ENCODE measurements at places on chromosomes 7 and 10.

- no peak for DNase-seq
Measured at GRCh38 chr7:18626086-18626485, 130.5 kb downstream of the HDAC9 start.

GRCh38 chr10:29158066-29158465, 130.8 kb upstream of the LYZL1 start:
- no peak for DNase-seq

- no peak for DNase-seq
Measured at GRCh38 chr10:117320050-117320665, 55.1 kb downstream of the PDZD8 start.

- no peak for DNase-seq
Measured at GRCh38 chr7:19051767-19052375, 65.6 kb downstream of the TWIST1 start.

GRCh38 chr10:124092860-124093773, at the start of gene CHST15:
TSS of gene CHST15 (minus strand) at chr10:124093598. CDS start at chr10:124046212, 47,386 bp downstream.
- DNase-seq, result no peak

- DNase-seq, result no peak
Measured at GRCh38 chr7:69564454-69565417, 33.5 kb upstream of the AUTS2 start.

- peak; percentile 8 for DNase-seq
Measured at GRCh38 chr10:30591249-30591670, 38.3 kb downstream of the LYZL2 start.

DNA sequence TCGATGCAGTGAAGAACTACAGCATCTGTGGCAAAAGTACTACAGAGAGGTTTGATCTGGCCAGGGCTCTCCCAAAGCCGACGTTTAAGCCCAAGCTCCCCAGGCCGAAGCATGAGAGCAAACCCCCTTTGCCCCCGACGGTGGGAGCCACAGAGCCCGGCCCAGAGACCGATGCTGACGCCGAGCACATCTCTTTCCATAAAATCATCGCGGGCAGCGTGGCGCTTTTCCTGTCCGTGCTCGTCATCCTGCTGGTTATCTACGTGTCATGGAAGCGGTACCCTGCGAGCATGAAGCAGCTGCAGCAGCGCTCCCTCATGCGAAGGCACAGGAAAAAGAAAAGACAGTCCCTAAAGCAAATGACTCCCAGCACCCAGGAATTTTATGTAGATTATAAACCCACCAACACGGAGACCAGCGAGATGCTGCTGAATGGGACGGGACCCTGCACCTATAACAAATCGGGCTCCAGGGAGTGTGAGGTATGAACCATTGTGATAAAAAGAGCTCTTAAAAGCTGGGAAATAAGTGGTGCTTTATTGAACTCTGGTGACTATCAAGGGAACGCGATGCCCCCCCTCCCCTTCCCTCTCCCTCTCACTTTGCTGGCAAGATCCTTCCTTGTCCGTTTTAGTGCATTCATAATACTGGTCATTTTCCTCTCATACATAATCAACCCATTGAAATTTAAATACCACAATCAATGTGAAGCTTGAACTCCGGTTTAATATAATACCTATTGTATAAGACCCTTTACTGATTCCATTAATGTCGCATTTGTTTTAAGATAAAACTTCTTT, 2.3 kb downstream of the LRRTM3 start:
- DNase-seq, result no peak

- no peak for DNase-seq
Measured at GRCh38 chr10:71187600-71187999, 24.8 kb upstream of the UNC5B start.

DNA sequence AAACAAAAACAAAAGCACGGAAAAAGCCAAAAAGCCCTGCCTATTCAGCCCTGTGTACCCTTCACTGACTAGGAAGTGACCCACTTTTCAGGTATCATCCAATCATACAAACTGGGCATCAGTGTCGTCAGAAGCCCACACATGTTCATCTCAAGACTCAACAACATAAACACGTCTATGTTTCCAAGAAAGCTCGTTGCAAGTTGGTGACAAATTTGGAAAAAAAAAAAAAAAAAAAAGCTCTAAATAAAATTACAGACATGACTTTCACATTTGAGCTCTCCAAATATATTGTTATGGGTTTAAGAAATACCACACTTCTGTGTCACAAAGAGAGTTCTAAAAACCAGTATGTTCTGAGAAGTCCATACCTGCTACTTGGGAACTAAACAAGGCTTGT, 204.7 kb upstream of the KLF14 start:
- no peak for DNase-seq

- DNase-seq, result no peak
Measured at GRCh38 chr7:115722302-115722977, 308.1 kb downstream of the TFEC start.

DNA sequence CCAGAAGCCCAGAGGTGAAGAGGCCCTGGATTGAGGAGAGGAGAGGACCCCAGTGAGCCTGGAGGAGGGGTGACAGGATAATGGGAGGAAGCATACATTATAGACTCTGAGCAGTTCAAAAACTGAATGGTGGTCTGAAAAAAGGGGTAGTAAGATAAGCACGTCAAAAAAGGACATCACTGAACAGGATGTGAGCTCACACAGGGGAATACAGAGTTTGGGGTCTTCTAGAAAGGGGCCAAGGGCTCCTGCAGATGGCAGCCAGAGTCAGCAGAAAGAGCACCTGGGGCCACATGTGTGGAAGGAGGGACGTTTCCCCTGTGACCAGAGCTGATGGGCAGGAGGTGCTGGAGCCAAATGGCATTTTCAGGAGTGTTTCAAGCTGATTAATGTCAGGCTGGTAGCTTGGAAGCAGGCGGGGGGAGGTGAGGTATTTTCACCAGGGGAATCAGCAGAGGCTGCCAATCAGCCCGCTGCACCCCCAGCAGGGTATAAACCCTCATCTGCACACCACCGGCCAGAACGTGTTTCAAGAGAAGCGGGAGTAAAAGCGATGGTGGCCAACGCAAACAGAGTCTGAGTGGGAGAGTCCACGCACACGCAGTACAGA, 85.8 kb downstream of the TNS3 start:
- DNase-seq, result no peak

GRCh38 chr10:1549591-1550290, 187.6 kb downstream of the ADARB2 start:
- no peak for DNase-seq

- no peak for DNase-seq
Measured at GRCh38 chr7:111089822-111090426, 1.0 kb upstream of the LRRN3 start.

DNA sequence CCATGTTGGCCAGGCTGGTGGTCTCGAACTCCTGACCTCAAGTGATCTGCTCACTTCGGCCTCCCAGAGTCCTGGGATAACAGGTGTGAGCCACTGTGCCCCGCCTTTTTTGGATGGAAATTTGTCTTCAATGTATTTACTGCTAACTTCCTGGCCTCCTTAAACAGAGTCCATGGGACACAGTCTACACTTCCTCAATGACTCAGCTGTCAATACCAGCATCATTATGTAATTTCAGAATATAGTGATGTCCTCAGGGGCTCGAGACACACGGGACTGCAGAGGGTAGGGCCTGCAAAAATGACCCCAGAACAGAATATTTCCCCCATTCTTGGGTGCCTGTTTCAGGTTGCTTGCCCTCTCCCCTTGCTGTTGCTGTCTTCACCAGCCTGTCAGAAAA, 31.1 kb downstream of the CAMK2G start:
- no peak for DNase-seq

DNA sequence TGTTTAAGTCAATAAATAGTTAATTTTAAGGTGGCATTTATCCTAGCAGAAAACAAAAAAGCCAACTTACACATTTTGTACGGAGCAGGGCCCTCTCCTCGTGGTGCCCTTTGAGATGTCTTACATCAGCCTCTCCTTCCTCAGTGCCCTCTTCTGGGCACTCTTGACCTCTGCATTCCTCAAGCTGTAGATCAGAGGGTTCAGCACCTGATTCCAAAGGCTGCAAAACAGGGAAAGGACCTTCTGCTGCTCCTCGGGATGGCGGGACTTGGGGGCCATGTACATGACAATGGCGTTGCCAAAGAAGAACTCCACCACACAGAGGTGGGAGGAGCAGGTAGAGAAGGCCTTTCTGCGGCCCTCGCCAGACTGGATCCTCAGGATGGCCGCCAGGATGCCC, 4.6 kb upstream of the OR2A14 start:
- no peak for DNase-seq

- DNase-seq, result no peak
Measured at GRCh38 chr10:125261491-125262186, 101.3 kb upstream of the CTBP2 start.

DNA sequence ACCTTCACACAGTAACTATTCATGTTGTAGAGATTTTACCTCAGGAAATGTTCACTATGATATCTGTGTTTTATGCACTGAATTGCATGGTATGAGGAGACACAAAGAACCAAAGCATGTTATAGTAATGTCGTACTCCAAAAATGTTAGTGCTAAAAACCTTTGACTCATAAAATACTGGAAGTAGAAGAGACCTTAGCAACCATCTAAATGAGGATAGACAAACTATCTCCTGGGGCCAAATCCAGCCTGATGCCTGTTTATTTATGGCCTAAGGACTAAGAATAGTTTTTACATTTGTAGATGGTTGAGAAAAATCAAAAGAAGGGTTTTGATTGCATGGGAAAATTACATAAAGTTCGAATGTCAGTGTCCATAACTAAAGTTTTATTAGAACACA, 535.1 kb downstream of the INHBA start:
- DNase-seq, result no peak

- DNase-seq, result no peak
Measured at GRCh38 chr10:132500781-132501415, 36.7 kb upstream of the INPP5A start.

- no peak for DNase-seq
Measured at GRCh38 chr10:82880776-82881290, 1005.8 kb downstream of the NRG3 start.

GRCh38 chr7:150874401-150875198, 22.3 kb downstream of the AOC1 start:
- no peak for DNase-seq

- DNase-seq, result peak; percentile 30
Measured at GRCh38 chr10:113961182-113962031, 82.3 kb upstream of the ADRB1 start.

DNA sequence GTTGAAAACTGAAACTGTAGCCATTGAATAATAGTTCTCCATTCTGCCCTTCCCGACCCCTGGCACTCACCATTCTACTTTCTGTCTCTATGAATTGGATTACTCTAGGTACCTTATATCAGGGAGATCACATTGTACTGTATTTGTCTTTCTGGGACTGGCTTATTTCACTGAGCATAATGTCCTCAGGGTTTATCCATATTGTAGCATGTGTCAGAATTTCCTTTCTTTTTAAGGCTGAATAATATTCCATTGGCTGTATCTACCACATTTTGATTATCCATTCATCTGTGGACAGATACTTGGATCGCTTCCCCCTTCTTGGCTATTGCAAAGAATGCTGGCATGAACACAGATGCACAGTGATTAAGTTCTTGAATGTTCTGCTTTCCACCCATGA, 107.4 kb downstream of the CDH23 start:
- DNase-seq, result no peak

DNA sequence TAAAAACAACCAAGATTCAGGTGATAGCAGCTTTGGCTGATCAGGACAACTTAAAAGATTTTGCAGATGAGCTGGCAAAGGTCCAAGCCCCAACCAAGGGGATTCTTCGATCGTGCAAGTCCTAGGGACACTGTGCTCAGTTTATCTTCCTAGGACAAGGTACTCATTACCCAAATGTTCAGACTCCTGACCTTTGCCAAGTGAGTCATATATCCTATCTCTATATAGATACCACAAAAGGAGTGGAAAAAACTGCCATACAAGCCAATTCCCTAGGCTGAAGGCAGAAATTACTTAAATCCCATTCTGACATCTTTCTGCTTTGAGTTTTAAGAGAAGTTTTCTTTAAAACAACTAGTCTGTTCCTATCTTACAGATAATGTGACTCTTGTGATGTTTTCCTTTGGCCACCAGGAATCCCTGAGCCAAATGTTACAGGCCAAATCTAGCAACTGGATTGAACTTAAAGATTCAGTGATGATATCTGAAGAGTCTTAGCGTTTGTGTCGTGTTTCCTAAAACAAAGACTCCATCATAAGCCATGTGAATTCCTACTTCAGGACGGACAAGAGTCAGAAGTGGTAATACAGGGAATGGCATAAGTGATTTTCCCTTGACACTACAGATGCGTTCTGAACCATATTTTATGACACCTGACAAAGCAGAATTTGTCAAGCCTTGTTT, 142.6 kb upstream of the ASAH2 start:
- no peak for DNase-seq

- no peak for DNase-seq
Measured at GRCh38 chr10:113426181-113426877, 126.5 kb upstream of the HABP2 start.
